ENCODE measurements at places on chromosomes 7 and 10.

DNA sequence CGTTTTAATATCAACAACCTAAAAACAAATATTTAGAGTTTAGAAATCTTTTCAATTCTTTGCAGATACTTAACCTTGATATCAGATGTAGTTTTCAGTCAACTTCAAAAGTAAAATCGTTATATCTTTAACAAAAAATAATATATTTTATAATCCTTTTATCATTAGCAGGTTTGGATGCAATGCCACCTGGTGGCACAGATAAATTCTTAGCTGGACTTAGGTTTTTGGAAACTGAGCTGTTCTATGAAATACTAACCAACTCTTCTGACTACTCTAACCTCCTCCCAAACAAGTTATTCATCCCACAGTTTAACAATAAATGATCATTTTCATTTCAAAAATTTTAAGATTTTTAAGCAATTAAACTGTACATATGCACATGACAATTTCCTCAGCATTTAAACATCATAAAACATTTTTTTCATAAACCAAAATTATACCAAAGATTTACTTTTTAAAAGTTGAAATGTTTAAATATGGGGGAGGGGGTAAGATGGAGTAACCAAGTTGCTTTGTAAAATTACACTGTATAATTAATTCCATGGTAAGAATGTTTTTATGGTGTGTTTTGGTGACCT lies 56.9 kb downstream of the HIBADH start:
- no peak for DNase-seq

DNA sequence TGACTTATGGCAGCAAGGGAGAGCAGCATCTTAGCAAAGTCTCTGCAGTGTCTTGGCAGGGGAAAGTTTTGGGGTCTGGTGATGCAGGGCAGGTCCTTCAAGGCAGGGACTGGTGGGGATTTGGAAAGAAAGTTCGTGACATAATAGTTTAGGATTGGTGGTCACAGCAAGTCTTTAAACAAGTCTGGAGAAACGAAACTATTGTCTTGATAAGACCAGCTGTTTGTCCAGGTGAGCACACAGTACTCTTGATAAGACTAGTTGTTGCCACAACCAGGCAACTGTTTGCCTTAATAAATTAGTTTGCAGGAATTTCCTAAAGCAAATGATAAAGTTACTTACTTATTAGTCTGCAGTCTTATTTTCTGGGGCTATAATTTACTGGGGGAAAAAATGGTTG lies 136.1 kb downstream of the AKR1D1 start:
- no peak for DNase-seq

DNA sequence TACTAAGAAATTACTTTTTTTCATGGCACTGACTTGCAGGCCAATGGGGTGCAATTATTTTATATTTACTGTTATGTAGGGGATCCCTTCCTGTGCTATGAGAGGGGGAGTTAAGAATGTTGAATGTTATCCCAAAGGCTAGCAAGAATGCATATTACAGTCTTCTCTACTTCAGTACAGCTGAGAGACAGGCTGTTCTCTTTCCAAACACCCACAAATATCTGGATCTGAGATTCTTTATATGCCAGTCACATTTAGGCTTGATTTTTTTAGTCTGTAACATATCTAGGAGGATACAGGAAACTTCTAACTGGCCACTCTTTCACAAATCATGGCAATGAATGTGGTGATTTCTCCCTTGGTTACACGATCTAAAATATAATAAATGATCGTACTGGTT lies 266.4 kb upstream of the FZD8 start:
- DNase-seq, result no peak

DNA sequence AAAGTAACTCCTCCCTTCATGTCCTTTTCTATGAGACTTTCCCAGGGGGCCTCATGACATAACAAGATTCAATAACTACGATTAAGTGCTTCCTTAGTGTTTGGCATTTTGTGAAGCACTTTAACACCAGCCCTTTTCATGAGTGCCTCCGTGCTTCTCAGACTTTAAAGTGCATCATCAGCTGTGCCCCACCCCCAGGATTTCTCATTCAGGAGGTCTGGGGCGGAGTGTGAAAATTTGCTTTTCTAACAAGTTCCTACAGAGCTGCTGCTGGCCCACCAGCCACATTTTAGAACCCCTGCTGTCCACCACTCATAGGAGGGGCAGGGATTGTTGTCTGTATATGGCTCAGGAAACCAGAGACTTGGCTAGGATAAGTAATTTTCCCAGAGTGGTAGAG lies 445.3 kb downstream of the LRMDA start:
- no peak for DNase-seq

- no peak for DNase-seq
These were observed 27.9 kb upstream of the CDK14 start for GRCh38 chr7:90568213-90568612.

DNA sequence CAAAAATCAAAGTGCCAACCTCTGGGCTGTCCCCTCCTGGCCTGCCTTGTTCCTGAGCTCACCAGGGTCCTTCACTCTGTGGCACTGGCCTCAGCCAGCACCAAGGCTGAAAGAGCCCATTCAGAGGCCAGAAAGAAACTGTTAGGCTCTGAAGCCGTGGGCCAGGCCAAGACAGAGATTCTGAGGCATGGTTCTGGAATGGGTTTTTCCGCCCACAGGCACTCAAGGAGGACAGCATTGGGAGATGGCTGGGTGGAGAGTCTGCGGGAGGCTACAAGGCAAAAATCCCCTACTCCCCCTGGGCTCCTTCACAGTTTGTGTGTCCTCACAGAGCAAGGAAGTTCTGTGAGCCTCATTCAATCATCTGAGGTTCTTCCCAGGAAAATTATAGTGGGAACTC lies 31.7 kb downstream of the GRIFIN start:
- DNase-seq, result no peak

- no peak for DNase-seq
These were observed 19.1 kb downstream of the ATOH7 start for GRCh38 chr10:68212721-68213352.

DNA sequence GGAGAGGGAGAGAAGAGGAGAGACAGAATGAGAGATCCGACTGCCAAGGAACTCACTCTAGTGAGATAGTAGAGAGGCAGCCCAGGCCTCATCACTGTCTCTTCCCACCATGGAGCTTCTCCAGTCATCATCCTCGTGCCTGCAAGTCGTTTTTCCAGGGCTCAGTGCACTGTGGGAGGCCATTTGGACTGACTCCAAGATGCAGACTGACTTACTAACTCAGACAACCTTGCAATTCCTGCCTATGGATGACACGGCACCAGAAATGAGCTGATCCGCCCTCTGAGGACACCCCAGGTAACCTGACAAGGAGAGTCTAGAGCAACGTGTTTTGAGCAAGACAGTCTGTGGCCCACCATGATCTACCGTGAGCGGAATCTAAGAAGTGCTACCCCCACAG lies 154.9 kb downstream of the GLI3 start:
- no peak for DNase-seq

DNA sequence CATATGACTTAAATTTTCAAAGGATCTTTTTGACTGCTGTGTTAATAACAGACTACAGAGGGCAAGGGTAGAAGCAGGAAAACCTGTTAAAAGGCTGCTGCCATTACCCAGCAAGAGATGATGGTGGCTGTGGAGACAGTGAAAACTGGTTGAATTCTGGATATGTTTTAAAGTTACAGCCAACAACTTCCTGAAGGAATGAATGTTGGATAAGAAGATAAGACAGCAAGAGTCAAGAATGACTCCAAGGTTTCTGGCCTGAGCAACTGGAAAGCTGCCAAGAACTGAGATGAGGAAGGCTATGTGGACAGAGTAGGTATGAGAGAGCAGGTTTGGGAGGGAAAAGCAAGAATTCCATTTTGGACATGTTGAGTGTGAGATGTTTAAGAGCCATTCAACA lies 19.1 kb downstream of the CNOT4 start:
- no peak for DNase-seq

DNA sequence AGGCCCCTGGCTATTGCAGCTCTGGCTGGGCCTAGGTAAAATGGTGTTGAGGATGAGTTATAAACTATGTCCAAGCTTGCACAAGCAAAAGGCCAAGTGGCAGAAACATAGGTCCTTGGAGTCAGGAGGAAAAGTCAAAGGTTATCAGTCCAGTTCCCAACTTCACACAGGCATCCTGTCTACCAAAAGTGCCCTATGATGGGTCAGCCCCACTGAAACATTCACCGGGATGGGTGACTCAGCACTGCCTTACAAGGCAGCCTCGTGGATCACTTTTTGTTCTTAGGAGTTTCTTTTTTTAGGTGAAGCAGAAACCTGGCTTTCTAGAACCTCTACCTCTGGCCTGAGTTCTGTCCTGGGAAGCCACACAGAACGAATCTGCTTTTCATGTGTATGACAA lies 158.8 kb upstream of the LYZL2 start:
- no peak for DNase-seq

- DNase-seq, result no peak
These were observed 79.7 kb upstream of the ZNF722 start for GRCh38 chr7:63918986-63919385.

- DNase-seq, result no peak
These were observed 267.1 kb downstream of the PRPF18 start for GRCh38 chr10:13853854-13854253.

DNA sequence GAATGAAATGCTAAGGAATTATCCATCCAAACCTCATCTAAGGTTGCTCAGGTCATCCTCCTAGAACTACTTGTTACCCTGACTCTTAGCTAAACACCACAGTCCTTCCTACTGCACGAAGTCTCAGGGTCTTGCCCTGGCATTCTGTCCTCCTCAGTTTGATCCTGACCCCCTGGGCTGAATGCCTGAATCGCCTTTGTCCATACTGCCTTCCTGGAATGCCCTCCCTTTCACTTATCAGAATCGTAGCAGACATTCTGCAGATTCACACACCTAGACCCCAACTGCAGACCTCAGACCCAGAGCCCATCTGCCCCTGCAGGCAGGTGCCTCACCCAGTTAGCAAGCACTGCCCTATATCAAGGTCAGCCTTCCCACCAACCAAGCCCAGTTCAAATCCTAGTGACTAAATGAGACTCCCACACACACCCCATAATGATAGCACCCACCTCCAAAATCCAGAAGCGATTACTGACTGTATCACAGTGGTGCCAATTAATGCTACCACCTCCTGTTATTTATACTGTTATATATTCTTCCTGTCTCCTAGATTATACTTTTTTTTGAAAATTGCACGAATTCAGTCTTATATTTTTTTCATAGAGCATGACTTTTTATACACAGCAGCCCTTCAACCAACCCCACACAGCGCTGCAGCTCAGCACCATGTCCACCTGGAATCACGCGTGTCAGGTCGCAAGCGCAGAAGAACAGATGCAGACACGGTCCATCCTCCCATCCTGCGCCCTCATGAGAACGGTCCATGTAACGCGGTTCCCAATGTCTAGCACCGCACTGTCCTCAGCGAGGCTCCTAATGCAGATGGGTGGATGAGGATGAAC lies 3.7 kb downstream of the PARD3 start:
- DNase-seq, result no peak

DNA sequence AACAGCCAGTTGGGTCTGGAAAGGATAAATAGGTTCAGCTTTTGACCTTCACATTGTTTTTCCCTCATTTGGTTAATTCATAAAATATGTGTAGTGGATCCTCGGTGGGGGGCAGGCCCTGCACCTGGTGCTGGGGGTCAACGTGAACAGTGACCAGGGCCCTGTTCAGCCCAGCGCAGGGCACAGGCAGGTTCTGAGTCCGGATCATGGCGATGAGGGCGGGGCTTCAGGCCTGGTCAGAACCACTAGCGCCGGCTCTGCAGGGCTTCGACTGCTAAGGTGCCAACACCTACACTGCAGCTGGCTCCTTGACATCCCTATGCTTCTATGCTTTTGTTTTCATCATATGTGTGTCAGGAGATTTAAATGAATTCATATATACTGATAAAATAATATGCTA lies 177.7 kb downstream of the CXCL12 start:
- DNase-seq, result no peak

- no peak for DNase-seq
These were observed 26.8 kb downstream of the FRMPD2 start for GRCh38 chr10:48247680-48248079.

DNA sequence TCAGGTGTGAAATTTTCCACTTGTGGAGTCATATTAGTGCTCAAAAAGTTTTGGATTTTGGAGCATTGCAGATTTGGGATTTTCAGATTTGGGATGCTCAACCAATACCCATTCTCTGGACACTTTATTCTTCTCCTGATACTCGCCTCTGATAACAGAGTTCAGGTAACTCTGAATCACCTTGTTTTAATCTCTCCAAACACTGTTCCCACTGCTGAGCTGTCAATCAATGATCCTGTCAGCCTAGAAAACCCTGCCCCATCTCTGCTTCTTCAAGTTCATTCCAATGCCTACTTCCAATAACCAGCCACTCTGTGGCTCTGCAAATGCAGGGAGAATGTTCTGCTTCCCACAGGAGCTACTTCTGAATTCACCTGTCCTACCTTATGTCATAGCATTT lies 21.8 kb downstream of the SGMS1 start:
- DNase-seq, result no peak

- no peak for DNase-seq
These were observed 502.3 kb upstream of the FOXK1 start for GRCh38 chr7:4179688-4180380.

GRCh38 chr7:8185926-8186683 lies 75.9 kb downstream of the ICA1 start:
- DNase-seq, result no peak

- no peak for DNase-seq
These were observed 12.3 kb upstream of the ENO4 start for GRCh38 chr10:116836902-116837523.

- no peak for DNase-seq
These were observed 526.3 kb upstream of the SEMA3D start for GRCh38 chr7:85713171-85713570.

DNA sequence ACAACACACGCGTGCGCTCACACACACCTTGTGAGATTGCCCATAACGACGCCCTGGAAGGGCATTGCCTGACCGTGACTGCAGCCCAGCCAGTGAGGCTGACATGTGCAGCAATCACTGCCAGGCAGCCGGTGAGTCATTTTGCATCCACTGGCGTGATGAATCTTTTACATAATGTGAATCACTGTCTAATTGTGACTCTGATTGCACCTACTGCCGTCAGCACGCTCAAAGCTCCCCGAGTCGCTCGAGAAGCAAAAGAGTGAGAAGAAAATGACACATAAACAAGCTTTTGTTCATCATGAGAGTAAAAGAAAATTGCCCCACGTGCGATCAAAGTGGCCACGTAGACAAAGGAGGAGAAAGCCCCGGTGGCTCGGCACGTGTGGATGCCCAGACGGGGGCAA lies 117.4 kb upstream of the PFKP start:
- DNase-seq, result no peak

DNA sequence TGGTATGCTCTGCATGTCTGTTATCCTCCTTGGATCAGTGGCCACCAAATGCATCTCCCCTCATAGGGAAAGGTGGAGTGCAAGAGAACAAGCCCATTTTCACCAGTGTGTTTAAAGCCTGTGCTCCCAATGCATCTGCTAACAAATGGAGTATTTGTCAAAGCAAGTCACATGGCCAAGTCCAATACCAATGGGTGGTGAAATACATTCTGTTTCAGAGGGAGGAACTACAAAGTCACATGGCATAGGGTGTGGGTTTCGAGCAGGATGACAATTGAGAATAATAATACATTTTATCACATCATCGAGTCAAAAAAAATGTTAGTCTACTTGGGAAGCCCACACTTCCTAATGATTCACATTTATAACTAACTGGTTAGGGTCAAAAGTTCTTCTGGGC lies 62.7 kb downstream of the SUGCT start:
- DNase-seq, result no peak

GRCh38 chr10:792083-792791 lies 102.8 kb upstream of the DIP2C start:
- no peak for DNase-seq

- DNase-seq, result no peak
These were observed 140.6 kb downstream of the NRP1 start for GRCh38 chr10:33193701-33194521.

GRCh38 chr10:31000071-31000782 lies 31.4 kb downstream of the ZNF438 start:
- no peak for DNase-seq

All from D721Med (cell line).